Fibroblast of skin of left biceps (primary cell): ENCODE measurements at places on chromosomes 11 and 22.
A peak's percentile ranks its signal among the peaks of the same experiment; 100 is the strongest.

DNA sequence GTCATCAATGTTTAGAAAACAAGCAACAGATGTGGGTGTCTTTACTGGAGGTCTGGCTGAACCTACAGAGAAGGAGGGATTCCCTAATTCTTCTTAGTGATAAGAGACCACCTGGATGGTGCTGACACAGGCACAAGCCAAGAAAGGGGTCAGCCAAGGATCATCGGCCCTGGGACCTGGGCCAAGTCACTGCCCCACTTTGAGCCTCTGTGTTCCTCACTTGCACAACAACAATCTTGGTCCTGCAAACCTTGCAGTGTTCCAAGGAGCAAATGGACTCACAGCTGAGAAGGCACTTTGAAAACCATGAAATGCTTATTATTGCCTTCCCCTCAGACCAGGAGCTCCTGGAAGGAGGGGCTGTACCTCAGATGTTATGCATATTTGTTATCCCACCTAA is 7.0 kb upstream of the KCNE3 start:
- DNase-seq = no peak

DNA sequence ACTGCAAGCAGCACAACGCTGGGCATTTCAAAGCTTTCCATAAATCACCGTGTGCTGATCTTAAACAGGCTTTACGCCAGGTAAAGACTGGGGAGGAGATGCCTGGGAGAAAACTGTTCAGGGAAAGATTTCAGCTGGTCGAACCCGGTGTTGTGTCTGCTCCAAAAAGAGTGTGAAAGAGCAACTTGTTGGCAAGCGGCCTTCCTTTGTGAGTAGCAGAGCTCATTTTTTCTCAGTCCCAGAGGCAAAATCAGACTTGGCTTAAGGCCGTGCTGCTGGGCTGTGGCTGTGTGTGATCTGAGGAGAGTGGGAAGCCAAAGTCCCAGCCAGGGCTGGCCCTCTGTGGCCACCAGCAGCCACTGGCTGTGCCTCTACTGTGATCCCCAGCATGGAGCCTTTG is 75.7 kb upstream of the E2F8 start:
- peak; percentile 27 for DNase-seq

GRCh38 chr11:7982582-7983119 is 4.5 kb upstream of the EIF3F start:
- no peak for DNase-seq

DNA sequence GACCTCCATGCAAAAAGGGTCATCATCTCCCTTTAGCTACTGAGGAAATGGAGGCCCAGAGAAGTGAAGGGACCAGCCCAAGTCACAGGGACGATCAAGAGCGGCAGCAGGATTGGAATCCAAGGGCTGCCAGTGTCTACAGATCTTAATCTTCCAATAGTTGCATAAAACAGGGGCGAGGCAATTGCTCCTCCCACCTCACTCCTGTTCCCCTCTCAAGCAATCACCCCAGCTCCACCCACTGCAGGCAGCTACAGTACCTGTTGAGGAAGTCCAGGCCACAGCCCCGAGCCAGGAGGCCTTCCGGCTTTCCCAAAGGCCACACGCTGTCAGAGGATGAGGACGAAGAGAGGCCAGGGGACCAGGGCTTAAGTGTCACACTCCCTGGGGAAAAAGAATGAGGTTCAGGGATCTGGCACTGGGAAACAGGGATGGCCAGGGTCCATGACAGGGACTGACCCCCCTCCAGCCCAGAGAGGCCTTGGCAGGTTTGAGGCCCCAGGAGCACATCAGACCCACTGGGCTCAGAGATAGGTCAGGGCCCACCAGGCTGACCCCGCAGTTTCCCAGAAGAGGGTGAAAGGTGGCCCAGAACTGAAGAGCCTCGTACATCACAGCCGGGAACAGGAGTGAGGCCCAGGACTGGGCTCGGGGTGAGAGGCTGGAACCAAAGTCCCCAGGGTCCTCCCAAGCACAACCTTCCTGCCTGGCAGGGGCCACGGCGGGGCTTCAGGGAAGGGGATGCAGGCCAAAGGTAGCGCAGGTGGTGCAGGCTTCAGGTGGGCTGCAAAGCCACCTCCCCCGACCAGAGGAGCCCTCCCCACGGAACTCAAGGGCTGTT is 16.4 kb upstream of the MFNG start:
- no peak for DNase-seq
